ENCODE measurements at places on chromosomes 7 and 10. TPM values are rescaled to one million over a fixed set of nuclear protein-coding genes. Genes with fewer than 3 reads are reported as not detected.

The VIM gene
- 657 TPM for total RNA-seq

The GIMAP7 gene
- total RNA-seq, result 37.9 TPM

The ZNF316 gene
- total RNA-seq, result 19.0 TPM

The LRRC4 gene
- not detected for total RNA-seq

The ANKRD22 gene
- not detected for total RNA-seq

The TWIST1 gene
- total RNA-seq, result not detected

The TRPV6 gene
- not detected for total RNA-seq

The MOGAT3 gene
- total RNA-seq, result not detected

The MAT1A gene
- total RNA-seq, result not detected

The MYH16 gene
- total RNA-seq, result not detected

The MYO1G gene
- 306 TPM for total RNA-seq

The AMZ1 gene
- not detected for total RNA-seq
